ENCODE measurements at places on chromosomes 11 and 22. TPM values are rescaled to one million over a fixed set of nuclear protein-coding genes. Genes with fewer than 3 reads are reported as not detected.
A peak's percentile ranks its signal among the peaks of the same experiment; 100 is the strongest.

DNA sequence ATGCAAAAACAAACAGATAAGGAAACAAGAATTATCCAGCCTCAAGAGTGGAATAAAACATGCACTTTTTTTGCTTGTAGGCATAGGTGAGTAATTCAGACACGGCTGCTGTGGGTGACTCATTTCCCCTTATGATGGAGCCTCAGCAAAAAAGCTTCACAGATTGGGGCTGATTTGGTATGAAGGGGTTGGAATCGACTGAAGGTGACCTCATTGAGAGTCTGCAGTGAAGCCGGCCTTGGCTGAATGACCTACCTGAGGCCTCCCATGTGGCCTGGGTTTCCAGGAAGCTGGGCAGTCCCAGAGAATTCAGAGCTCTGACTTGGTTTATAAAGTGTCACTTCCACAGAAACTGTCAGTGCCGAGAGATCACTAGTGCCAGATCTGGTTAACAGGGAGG is 34.2 kb upstream of the VPREB1 start:
- DNase-seq, result peak; percentile 84

DNA sequence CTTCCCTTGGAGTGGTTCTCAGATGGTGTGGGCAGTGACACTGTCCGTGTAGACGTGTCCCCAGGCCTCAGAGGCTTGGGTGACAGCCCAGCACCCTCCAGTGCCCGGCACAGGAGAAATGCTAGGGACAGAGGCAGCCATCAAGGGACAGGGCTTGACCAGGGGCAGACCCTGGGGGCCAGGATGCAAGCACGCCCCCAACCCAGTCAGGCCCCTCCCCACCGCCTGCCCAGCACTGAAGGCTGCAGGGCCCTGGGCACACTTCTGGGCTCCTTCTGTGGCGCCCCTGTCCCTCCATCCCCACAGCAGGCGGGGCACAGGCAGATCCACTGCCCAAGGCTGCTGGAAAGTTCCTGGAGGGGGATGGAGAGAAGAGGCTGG is 11.1 kb downstream of the IGF2 start:
- DNase-seq, result no peak

The SLCO2B1 gene
- 0.74 TPM for total RNA-seq

- DNase-seq, result no peak
Measured at GRCh38 chr11:1117992-1118391, 39.8 kb upstream of the MUC5AC start.

The THY1 gene
- 1,190 TPM for total RNA-seq

The P4HA3 gene
- 4.2 TPM for total RNA-seq
